ENCODE measurements at places on chromosomes 1 and 21.

DNA sequence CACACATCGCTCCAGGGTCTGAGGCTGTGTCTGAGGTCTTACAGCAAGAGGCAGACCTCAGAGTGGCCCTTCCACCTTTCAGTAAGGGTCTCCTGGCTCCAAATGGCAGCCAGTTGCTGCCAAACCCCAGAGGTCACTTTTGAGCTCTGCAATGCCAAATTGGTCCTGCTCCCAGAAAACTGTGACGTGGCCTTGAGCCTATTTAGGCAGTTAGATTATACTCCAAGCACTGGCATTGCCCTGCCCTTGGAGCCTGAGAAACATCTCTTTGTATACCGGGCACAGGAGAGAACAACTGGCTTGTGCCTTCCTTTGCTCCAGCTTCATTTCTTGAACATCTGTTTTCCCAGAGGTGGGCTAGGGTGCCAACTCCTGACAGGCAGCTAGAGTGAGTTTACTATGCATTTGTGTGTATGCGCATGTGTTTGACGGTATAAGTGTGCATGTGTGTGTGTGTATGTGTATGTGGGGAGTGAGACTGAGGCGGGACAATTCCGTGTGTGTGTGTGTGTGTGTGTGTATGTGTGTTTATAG, 134.5 kb downstream of the IER5 start:
- DNase-seq, result no peak

- DNase-seq, result peak; percentile 53
Observed at GRCh38 chr1:7962014-7962335, 464 bp downstream of the PARK7 start.

- DNase-seq, result no peak
Observed at GRCh38 chr1:152497273-152497672, 13.3 kb upstream of the LCE5A start.

DNA sequence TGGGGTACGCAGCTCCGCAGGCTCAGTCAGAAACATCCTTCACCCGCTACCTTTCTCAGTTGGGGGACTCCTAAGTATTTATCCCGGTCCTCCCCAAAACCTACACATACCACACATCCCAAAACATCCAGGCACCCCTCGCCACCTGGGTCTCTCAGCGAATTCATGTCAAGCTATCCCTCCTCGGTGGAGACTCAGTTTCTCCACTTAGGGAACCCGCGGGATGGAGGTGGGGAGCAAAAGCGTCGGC, 1.3 kb upstream of the ZBTB7B start:
- no peak for DNase-seq

DNA sequence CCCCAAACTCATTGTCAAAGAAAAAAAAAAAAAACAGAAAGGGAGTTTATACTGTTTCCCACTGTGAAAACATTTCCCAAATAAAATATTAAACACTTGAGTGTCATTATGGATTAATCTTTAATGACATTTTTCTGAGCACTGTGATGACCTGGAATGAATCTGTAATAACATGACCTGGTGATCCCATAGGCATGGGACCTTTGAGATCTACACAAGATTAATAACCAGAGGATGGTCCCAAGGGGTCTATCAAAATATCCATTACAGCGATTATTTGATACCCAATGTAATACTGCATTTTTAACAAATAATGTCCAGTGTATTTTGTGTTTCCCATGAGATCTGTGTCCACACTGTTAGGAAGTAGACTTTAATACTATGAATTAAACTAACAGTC, 32.4 kb upstream of the NCAM2 start:
- no peak for DNase-seq

GRCh38 chr1:219812086-219812485, 116.3 kb downstream of the SLC30A10 start:
- no peak for DNase-seq

DNA sequence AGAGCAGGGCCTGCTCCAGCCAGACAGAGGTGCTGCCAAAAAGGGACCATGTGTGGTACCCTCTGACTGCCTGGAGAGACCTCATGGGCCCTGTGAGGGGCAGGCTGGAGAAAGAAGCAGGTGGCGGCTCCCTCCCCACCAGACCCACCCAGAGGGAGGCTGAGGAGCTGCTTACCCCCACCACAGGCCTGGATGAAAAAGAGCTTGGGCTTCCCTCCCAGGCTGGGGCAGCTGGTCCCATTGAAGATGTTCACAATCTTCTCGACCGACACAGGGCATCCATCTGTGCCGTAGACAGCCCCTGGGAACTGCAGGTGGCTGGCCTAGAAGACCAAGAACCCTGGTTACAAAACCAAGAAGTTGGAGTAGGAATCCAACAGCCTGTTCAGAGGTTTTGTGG, 19.6 kb downstream of the CASP9 start:
- no peak for DNase-seq

- no peak for DNase-seq
Observed at GRCh38 chr21:44466351-44466954, 11.1 kb downstream of the LRRC3 start.

DNA sequence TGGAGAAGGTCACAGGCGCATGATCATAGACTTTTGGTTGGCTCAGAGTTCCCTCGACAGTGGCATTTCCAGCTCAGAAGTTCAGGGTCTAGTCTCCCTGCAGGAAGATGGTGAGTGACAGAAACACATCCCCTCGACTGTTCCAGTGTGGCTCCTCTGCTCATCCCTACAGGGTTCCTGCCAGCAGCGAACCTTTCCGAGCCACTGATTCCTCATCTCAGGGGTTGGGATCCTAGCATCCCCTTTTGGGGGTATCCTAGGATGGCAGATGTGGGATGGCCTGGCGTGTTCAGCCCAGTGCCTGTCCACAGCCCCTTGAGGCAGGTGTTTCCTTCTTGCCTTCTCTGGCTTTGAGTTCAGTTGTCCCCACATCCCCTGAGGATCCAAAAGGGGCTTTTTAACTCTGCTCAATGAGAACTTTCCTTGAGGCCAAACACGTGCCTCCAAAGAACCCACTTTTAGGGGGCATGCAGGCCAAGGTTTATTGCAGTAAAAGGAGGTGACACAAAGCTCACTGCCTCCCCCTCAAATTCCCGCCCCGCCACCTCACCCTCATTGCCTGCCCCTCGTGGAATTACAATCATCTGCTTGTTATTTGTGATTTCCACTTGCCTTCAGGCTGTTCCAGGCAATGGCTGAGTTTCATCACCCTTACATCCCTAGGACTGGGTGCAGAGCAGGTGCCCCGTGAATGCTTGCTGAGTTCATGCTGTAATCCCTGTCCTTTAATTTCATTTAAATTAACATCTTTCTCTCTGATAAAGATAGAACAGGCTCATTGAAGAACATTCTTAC, 440.7 kb downstream of the CAMTA1 start:
- DNase-seq, result no peak

GRCh38 chr1:59682396-59683080, 132.2 kb upstream of the HOOK1 start:
- DNase-seq, result no peak

DNA sequence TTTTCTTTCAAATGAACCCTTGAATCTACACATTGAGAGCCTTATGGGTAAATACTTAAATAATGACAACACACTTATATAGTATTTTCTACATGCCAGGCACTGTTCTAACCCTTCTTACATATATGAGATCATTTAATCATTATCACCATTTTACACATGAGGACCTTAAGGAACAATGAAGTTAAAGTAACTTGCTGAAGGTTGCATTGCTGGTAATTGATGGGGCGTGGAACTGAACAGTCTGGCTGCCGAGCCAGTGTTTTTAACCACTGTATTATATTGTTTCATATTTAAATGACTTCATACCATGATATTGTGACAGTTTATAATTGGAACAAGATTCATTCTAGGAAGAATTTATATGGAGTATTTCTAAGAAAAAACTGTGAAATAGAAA, 111.9 kb upstream of the TENT5C start:
- no peak for DNase-seq

DNA sequence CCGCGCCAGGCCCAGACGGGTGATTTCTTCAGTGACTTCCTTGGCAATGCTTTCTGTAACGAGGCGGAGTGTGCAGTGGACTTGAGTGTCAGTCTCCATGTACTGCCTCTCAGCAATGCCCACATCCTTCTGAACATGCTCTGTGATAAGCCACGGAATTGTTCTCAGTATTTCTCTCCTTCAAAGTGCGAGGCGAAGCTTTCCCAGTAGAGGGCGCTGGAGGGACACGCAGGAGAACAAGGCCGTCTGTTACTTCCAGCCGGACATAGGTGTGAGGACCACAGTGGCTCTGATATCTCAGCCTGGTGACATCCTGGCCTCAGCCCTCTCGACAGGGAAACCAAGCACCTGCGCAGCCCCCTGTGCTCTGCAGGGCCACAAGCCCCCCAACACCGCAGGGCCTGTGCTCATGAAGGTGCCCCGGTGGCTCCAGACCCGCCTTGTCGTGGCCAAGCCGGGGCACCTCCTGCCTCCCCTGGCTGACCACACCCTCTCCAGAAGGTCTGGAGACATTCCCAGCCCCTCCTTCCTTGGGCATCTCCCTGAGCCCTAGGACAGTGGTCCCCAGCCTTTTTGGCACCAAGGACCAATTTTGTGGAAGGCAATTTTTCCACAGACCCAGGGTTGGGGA, 46.1 kb upstream of the BACE2 start:
- DNase-seq, result peak; percentile 56

- DNase-seq, result no peak
Observed at GRCh38 chr1:1917995-1918900, 831 bp downstream of the TMEM52 start.

- no peak for DNase-seq
Observed at GRCh38 chr1:64743954-64744491, 852 bp upstream of the RAVER2 start.

DNA sequence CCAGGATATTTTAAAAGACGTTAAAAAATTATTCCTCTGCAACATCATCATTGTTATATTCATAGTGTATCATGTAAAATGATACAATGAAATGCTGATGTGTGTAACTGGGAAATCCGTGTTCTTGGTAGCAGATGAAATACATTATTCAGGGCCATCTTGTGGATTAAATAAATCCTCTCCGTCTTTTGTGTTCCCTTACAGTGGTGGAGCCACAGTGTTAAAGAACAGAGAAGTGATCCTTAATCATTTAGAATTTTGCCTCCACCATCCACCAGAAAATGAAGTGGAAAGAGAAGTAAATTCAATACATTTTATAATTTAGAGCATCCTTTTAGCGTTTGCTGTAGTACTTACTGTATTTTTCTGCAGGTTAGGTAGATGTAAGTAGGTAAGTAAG, 1.3 kb downstream of the DYRK3 start:
- no peak for DNase-seq

GRCh38 chr1:11961230-11961629, 19.0 kb upstream of the MFN2 start:
- no peak for DNase-seq

DNA sequence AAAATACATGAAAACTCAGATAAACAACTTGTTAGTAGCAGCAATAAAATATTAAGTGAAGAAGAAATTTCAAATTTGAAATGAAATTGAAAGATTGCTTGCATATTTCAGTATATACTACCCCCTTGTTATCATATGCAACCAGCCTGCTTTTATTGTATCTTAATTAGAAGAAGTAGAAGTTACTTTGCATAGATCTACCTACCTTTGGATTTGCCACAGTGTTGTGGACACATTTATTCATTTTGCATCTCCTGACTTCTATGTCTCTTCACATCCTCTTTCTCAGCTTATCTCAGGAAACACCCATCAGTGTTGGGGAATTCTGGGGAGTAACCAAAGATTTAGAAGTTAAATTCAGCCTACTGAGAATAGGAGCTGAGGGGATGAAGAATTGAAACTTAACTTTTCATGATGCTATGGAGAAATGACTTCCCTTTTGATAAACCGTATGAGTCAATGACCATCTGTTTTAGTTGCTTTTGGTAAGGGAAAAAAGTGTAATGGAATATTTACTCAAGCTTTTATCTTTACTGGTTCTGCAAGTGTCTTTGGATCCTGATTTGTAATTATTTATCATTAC, 96.9 kb downstream of the RGL1 start:
- DNase-seq, result no peak

GRCh38 chr1:23865543-23865930, 2.6 kb downstream of the FUCA1 start:
- peak; percentile 38 for DNase-seq

- DNase-seq, result no peak
Observed at GRCh38 chr1:176440176-176440575, 22.8 kb upstream of the PAPPA2 start.

- DNase-seq, result no peak
Observed at GRCh38 chr1:32454726-32455125, 10.1 kb upstream of the ZBTB8B start.

DNA sequence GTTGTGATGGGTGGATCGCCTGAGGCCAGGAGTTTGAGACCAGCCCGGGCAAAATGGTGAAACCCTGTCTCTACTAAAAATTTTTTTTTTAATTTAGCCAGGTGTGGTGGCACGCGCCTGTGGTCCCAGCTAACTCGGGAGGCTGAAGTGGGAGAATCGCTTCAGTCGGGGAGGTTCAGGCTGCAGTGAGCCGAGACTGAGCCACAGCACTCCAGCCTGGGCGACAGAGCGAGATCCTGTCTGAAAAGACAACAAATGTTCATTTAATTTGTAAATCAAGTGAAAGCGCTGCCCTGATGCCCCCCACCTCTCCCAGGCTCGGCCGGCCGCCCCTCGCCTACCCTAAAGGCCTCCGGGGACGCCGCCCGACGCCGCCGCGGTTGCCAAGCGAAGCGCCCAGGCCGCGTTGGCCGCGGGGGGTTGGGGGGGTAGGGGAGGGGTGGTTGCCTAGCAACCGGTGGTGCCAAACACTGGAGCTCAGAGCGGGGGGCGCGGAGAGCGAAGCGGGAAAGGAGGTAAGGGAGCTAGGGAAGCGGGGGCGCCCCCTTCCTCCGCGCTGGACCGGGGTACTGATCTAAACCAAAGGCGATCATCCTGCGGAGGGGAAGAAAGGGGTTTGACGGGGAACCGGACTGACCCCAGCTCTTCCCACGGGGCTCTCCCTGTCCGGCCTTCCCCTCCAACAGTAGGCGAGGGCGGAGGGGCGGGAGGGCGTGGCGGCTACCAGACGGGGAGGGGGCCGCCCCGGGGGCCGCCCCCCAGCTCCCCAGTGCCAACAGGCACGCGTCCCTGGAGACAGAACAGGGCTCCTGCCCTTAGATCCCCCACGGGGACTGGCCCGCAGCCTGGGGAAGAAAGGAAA, at the start of gene TEKT2:
Gene TEKT2 (plus strand): TSS at position 460 of the 862 bp plus-strand sequence. CDS start 828 bp downstream, outside the sequence.
- DNase-seq, result peak; percentile 70

DNA sequence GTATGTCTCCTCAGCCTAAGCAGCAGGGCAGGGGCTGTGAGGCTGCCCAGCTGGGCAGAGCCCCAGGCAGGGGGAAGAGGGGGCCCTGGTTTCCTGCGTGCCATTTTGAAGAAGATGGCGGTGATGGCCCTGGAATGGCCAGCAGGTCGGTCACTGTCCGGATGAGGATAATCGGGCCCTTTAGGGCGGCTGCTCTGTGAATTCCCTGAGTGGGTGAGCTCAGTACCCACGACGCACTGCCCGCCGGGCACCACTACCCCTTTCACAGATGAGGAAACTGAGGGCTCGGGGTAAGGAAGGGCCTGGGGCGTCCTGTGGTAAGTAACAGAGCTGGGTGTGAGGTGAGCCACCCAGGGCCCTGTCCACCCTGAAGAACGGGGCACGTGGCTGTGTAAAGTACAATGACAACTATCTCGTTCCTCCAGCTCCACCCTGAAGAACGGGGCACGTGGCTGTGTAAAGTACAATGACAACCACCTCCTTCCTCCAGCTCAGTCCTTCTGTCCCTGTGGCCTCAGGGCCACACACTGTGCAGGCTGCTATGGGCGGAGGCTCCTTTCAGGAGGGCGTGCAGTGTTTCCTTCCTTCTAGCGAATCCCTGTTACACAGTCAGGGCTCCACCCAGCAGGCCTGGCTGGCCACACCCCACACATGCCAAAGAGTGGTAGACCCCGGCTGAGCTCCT, 23.2 kb downstream of the ITGB2 start:
- no peak for DNase-seq

GRCh38 chr21:25626757-25627156, 12.3 kb upstream of the JAM2 start:
- no peak for DNase-seq
